Sigmoid colon (tissue), 7 donors: ENCODE measurements at places on chromosomes 13 and 19. TPM values are rescaled to one million over a fixed set of nuclear protein-coding genes. Genes with fewer than 3 reads are reported as not detected.

DNA sequence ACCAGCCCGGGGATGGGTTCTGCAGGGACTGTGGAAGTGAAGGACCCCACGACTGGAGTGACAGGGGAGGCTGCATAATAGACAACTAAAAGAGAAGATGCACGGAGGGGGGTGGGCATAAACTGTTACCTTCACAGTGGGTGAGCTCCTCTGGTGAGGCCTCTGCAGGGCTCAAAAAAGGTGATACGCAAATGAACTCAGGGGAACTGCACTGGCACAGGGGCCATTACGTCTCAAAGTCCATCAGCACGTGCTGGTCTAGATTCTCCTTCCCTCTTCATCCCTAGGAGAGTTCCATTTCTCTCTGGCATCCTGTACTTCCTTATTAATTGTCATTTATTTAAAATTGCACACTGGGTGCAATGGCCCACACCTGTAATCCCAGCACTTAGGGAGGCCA is 8.1 kb upstream of the FFAR2 start:
- H3K27me3 ChIP-seq = no peaks in the 10 kb centered on the region
- peaks cover 18% of the 10 kb centered on the region for H3K4me1 ChIP-seq
- H3K27ac ChIP-seq = no peak overlapping the region
- H3K4me3 ChIP-seq = no peak overlapping the region

DNA sequence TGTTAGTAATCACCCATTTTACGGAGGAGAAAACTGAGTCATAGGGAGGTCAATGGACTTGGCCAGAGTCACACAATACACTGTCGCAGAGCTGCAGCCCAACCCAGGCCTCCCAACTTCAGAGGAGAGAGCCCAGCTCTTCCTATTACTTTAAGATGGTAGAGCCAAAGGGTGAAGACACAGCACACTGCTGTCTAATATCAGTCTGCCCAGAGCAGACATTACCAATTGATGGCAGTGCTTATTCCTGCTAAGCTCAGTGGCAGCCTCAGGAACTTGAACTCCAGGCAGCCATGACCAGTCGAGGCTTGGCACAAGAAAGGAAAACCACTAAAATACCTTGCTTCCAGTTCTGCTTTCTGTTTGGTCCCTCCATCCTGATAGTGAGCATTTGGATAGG is 18.4 kb downstream of the TMEM150B start:
- peaks cover 20% of the 10 kb centered on the region for H3K36me3 ChIP-seq
- H3K4me1 ChIP-seq = peaks cover 6% of the 10 kb centered on the region
- no peak for DNase-seq
- H3K27me3 ChIP-seq = no peaks in the 10 kb centered on the region

GRCh38 chr13:39461685-39462266 is 141.2 kb downstream of the LHFPL6 start:
- no peak overlapping the region for H3K27ac ChIP-seq
- DNase-seq = no peak
- no peak overlapping the region for H3K4me3 ChIP-seq
- no peaks in the 10 kb centered on the region for H3K36me3 ChIP-seq
- H3K27me3 ChIP-seq = no peaks in the 10 kb centered on the region
- peaks cover 9% of the 10 kb centered on the region for H3K4me1 ChIP-seq

The IFNL1 gene
- total RNA-seq = not detected

The NTF4 gene
- total RNA-seq = not detected

- H3K27me3 ChIP-seq = no peaks in the 10 kb centered on the region
- no peaks in the 10 kb centered on the region for H3K36me3 ChIP-seq
- DNase-seq = no peak
- peak overlapping the region; percentile 27 for H3K27ac ChIP-seq
These were observed 335.7 kb downstream of the RFC3 start for GRCh38 chr13:34153428-34154180.

GRCh38 chr19:10686661-10687517 is 14.3 kb upstream of the QTRT1 start:
- H3K4me3 ChIP-seq = no peak overlapping the region
- H3K27me3 ChIP-seq = no peaks in the 10 kb centered on the region
- no peak for DNase-seq
- no peaks in the 10 kb centered on the region for H3K4me1 ChIP-seq
